Bronchus fibroblast of lung (primary cell): ENCODE measurements at places on chromosomes 2 and 18. TPM values are rescaled to one million over a fixed set of nuclear protein-coding genes. Genes with fewer than 3 reads are reported as not detected.

Gene NEURL3
- total RNA-seq = not detected in 2 replicates

Gene ACOXL
- total RNA-seq = not detected in 2 replicates

Gene CHRNG
- total RNA-seq = not detected in 2 replicates

Gene CIB4
- total RNA-seq = not detected in 2 replicates

Gene EMILIN1
- 188 and 191 TPM in 2 replicates for total RNA-seq

Gene DSEL
- 18.0 and 21.5 TPM in 2 replicates for total RNA-seq

Gene AQP4
- total RNA-seq = not detected in 2 replicates

Gene IL36G
- total RNA-seq = not detected in 2 replicates
